ENCODE measurements at places on chromosomes 13 and 19.

DNA sequence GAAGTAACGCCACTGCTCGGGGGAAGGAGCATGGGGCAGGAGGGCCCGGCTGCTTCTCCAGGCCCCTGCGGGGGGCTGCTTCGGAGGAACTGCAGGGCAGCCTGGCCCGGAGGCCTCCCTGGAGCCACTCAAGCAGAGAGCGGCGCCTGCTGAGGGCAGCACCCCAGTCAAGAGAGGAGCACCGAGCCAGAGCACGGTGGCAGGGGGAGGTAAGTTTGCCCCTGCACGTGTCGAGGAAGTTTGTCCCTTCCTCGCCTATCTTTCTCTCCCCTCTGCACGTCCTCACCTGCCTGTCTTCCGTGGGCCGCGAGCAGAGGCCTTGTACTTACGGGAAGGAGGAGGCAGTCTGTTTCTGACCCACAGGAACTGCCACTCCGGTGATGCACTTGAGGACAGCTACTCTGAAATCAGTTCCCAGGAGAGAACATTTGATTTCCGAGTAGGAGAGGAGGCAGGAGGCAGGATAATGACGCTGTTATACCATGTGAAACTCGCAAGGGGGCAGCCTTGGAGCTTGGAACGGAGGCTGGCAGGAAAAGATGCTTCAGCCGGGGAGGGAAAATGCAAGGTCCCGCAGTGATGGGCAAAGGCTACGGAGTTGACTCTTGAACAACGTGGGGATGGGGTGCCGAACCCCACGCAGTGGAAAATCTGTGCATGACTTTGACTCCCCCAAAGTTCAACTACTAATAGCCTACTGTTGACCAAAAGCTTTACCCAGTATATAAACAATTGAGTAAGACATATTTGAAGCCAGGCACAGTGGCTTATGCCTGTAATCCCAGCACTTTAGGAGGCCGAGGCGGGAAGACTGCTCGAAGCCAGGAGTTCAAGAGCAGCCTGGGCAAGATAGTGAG lies 5.0 kb downstream of the FFAR1 start:
- DNase-seq, result peak; percentile 78

GRCh38 chr19:5893907-5894703 lies 9.5 kb downstream of the NDUFA11 start:
- DNase-seq, result no peak

- no peak for DNase-seq
Measured at GRCh38 chr19:48772503-48772953, 17.2 kb downstream of the FGF21 start.

DNA sequence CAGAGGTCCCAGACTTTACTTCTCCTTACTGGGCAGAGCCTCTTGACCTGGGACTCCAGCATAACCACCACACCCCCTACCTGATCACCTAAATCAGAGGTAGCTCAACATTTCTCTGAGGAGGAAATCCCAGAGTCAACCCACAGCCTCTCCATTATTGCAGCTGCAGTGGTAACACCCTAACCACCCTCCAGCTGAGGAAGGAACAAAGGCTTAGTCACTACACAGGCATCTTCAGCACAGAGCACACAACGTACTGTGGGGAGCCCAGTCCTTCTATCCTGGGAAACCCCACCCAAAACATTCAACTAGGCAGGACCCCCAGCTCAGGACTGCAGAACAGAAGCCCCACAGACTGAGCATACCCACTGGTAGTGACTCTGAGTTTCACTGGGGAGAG lies 824.7 kb upstream of the SLITRK5 start:
- no peak for DNase-seq

- DNase-seq, result no peak
Measured at GRCh38 chr13:50580684-50581305, 262.7 kb downstream of the DLEU7 start.

- peak; percentile 58 for DNase-seq
Measured at GRCh38 chr19:42132030-42132628, at the start of gene POU2F2. Gene POU2F2 (minus strand): TSS chr19:42132446. CDS start chr19:42132411, 35 bp downstream.

GRCh38 chr19:45078390-45079062 lies 534 bp upstream of the GEMIN7 start:
- DNase-seq, result no peak

DNA sequence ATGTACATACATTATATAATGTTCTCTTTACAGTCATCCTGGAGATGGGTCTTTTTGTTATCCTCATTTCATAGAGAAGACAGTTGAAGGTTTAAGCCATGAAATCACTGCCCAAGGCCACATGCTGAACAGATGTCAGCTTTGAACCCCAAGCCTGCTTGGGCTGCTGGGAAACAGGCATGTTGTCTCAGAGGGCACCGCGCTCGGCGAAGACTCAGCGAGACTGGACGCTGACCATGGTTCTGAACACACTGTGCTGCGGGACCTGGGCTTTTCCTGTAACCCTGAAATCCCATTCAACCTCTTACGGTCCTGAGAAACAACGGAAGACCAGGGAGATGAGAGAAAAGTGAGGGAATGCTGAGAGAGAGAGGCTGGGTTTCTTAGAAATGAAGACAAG lies 27.3 kb downstream of the LRFN3 start:
- DNase-seq, result peak; percentile 74

GRCh38 chr13:44074611-44075010 lies 194.9 kb downstream of the LACC1 start:
- no peak for DNase-seq

DNA sequence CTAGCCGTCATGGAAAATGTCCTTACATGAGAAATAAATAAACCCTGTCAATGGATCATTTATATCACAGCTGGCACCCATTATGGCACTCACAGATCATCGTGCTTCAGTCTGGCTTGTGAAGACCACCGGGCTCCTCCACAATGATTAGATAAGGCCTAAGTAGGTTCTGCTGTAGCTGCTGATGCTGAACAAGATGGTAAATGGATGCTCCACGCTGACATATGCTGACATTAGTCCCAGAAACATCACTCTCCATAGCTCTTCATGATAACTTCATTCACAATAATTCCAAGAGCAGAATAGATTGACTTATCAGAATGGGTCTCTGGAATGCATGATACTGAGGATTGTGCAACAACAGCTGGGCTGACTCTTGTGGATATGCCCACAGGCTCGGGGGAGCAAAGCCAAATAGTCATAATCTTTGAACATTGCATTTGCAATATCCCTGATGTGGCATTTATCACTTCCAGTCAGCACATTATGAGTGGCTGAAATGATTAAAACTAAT lies 63.8 kb upstream of the RXFP2 start:
- DNase-seq, result no peak

- DNase-seq, result no peak
Measured at GRCh38 chr13:104553186-104553585, 1487.0 kb upstream of the SLC10A2 start.

DNA sequence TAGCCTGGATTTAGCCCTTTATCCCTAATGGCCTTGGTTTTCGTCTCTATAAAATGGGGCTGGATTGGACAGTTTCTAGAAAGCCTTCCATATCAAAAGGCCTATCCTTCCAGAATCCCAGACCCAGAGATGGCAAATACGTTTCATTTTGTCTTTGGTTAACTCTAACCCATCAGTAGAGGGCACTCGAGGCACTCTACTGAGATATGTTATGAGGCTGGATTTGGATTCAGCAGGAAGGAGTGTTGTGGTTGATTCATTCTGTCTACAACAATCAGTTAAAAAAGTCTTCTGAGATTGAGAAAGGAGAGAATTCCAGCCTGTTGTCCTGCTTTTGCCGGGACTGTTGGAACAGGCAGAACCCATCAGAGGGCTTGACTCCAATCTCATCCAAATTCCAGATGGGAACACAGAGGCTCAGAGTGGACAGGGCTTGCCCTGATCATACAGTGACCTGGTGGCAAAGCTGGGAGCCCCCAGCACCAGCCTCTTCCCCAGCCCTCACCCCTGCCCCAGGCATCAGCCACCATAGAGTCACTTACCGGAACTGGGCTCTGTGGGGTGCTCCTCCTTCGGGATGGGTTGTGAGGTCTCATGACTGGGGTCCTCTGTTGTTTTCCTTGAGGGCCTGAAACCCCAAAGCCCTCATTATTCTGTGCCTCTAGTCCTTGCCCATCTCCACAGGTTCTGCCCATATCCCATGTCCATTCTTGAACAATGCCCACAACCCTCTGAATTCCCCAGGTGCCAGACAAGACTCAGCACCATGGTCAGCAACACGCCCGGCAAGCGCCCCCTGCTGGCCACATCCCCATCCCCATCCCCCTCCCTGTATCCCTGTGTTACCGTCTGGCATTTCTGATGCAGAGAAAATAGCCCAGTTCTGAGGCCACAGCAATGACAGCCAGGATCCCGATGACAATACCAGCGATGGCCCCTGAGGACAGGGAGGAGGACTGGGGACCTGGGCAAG lies 12.3 kb upstream of the ZNF180 start:
- peak; percentile 64 for DNase-seq

GRCh38 chr19:32676186-32676894 lies 692 bp downstream of the RGS9BP start:
- no peak for DNase-seq

DNA sequence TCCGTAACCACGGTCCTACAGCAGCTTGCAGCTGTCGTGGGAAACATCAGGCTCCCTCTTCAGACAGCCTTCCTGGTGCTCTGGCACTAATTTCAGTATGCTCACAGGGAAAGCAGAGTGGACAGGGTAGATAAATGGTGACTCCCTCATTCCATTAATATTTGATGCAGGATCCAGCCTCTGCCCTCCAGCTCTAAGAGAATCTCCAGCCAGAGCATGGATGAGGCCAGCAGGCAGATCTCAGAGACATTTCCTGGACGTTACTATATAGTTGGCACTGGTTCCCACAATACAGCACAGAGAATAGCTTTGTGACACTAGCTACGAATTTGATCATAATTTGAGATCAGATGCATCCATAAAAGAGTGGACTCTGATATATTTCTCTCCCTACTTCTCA lies 341.4 kb downstream of the LIG4 start:
- DNase-seq, result no peak

DNA sequence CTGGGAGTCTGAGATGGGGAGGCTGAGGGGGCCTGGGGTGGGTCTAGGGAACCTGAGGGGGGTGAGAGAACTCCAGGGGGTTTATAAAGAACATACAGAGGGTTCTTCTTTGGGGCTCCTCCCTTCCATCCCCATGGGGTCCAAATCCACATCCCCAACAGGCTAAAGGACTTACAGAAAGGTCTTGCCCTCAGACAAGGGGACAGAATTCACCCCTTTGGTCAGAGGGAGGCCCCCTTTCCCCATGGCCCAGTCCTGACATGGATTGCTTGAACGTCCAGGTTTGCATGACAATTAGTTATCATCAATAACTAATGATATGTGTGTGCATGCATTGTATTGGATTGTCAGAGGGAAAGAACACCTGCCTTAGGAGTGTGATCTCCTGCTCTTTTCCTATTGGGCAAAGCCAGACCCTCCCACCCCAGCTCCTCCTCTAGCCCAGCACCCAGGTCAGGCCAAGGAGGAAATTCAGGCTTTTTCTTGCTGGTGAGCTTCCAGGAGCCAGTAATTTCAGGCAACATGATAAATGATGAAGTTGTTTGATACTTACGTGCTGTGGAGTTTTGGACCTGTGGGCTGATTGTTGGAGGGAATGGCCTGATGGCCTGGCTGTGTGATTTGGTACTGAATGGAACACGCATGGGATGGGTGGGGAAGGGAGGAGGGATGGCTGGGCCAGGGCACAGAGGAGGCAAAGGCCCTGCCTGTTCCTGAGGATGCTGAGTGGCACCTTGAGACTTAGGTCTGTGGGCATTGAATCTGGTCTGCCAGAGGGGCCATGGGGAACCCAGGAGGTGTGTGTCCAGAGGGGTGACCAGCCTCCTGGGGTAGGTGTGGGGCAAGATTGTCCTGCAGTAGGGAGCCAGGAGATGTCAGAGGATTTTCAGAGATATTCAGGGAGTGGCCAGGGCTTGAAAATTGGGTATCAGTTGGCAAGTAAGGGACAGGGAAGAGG lies 1.1 kb downstream of the KLHL26 start:
- DNase-seq, result peak; percentile 28

- DNase-seq, result no peak
Measured at GRCh38 chr13:28049880-28050875, 50.2 kb downstream of the FLT3 start.

GRCh38 chr19:13873834-13874515 lies 3.0 kb upstream of the NANOS3 start:
- DNase-seq, result no peak
